Small intestine (tissue), 16 donors: ENCODE measurements at places on chromosomes 11 and 22. TPM values are rescaled to one million over a fixed set of nuclear protein-coding genes. Genes with fewer than 3 reads are reported as not detected.

Gene TMEM45B
- polyA plus RNA-seq = 111 TPM

Gene KRTAP5-11
- polyA plus RNA-seq = 0.07 TPM

Gene RIMBP3B
- 0.07 TPM for polyA plus RNA-seq

Gene LRRC75B
- polyA plus RNA-seq = 123 TPM

Gene SCT
- polyA plus RNA-seq = 4.8 TPM

Gene ARCN1
- polyA plus RNA-seq = 125 TPM

Gene BDNF
- not detected for polyA plus RNA-seq

Gene UBQLN3
- polyA plus RNA-seq = not detected

Gene GUCY1A2
- polyA plus RNA-seq = 1.4 TPM

Gene APOC3
- polyA plus RNA-seq = 2,713 TPM

Gene MFRP
- 0.03 TPM for polyA plus RNA-seq

Gene RAB38
- 14.3 TPM for polyA plus RNA-seq

Gene CHCHD10
- polyA plus RNA-seq = 53.5 TPM

Gene IGSF9B
- polyA plus RNA-seq = not detected

Gene OR10D3
- not detected for polyA plus RNA-seq

Gene KRTAP5-10
- polyA plus RNA-seq = not detected

Gene SMTN
- polyA plus RNA-seq = 74.8 TPM

Gene SCGB1A1
- not detected for polyA plus RNA-seq

Gene HEPN1
- not detected for polyA plus RNA-seq

Gene CD3D
- polyA plus RNA-seq = 5.4 TPM

Gene KCNC1
- polyA plus RNA-seq = 0.13 TPM
